ENCODE measurements at places on chromosomes 7 and 10.

- no peak for DNase-seq
These were observed 959.4 kb downstream of the PCDH15 start for GRCh38 chr10:53841483-53842145.

DNA sequence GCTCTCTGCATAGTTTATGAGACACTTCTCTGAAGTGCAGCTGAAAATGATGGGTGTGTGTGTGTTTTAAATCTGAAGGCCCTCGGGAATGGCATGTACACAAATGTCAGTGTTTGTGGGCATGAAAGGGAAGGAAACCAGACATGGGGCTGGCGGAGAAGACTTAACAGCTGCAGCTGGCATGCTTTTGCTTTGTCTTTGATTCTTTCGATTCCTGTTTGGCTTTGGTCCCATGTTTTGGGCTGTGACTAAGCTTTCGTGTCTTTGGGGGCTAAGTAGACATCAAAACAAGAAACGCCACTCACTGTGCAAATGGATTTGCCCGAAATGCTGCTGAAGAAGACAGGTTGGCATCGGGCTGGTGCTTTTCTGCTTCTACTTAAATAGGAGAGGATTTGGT, 179.3 kb downstream of the PFKFB3 start:
- DNase-seq = peak; percentile 3

GRCh38 chr7:91657483-91658071, 222.9 kb downstream of the MTERF1 start:
- no peak for DNase-seq

- DNase-seq = no peak
These were observed 519.2 kb downstream of the TFEC start for GRCh38 chr7:115511330-115511729.

GRCh38 chr7:158055726-158056510, 531.7 kb downstream of the PTPRN2 start:
- no peak for DNase-seq

- no peak for DNase-seq
These were observed 19.4 kb upstream of the SGCE start for GRCh38 chr7:94675356-94675755.

DNA sequence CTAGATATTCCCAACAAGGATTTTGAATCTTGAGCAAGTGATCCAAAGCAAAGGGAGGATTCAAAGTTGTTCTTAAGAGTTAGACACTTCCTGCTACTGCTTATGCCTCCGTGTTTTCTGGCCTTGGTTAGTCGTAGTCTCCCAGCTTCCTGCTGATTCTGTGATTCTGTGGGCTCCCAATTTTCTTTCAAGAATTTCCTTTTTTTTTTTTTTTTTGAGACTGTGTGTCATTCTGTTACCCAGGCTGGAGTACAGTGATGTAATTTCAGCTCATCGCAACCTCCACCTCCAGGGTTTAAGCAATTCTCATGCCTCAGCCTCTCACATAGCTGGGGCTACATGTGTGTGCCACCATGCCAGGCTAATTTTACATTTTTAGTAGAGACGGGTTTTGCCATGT, 4.4 kb upstream of the ITGB8 start:
- no peak for DNase-seq

DNA sequence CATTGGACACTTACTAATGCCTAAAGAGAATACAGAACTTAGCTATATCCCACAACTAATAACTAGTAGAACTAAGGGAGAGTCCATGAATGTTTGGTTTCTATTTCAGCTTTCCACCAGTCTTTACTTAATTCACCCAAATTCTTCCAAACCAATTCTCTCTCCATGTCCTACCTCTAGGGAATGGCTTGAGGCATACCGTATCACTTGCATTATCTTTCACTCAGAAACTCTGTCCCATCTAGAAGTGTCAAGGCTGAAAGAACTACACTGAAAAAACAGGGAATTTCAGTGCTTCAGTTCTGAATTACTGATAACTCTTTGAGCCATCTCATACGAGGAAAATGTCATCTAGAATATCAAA, 758 bp downstream of the TMEM168 start:
- no peak for DNase-seq

GRCh38 chr7:54897891-54898290, 120.9 kb upstream of the EGFR start:
- no peak for DNase-seq

DNA sequence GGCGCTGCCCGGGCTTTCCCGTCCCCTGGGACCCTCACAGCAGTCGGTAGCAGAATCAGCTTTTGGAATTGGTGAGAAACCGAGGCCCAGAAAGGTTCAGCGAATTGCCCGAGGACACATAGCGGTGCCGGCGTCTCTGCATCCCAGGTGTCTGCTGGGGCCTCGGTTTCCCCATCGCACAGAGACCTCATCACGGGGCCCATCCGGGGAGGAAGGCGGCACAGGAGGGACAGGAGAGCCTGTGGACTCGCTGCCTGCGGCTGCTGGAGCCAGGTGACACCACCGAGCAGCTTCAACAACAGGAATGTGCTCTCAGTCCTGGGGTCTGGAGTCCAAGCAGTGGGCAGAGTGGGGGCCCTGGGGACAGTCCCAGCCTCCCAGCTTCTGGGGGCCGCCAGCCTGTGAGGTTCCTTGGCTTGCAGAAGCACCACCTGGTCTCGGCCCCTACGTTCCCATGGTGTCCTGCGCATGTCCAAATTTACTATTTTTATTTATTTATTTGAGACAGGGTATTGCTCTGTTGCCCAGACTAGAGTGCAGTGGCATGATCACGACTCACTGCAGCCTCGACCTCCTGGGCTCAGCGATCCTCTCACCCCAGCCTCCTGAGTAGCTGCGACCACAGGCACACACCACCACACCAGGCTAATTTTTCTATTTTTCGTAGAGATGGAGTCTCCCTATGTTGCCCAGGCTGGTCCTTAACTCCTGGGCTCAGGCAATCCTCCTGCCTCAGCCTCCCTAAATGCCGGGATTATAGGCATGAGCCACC, 539 bp upstream of the COX19 start:
- DNase-seq = no peak

GRCh38 chr7:103605640-103606039, 159.6 kb upstream of the SLC26A5 start:
- no peak for DNase-seq

GRCh38 chr7:110075450-110075849, 1015.5 kb upstream of the LRRN3 start:
- no peak for DNase-seq

DNA sequence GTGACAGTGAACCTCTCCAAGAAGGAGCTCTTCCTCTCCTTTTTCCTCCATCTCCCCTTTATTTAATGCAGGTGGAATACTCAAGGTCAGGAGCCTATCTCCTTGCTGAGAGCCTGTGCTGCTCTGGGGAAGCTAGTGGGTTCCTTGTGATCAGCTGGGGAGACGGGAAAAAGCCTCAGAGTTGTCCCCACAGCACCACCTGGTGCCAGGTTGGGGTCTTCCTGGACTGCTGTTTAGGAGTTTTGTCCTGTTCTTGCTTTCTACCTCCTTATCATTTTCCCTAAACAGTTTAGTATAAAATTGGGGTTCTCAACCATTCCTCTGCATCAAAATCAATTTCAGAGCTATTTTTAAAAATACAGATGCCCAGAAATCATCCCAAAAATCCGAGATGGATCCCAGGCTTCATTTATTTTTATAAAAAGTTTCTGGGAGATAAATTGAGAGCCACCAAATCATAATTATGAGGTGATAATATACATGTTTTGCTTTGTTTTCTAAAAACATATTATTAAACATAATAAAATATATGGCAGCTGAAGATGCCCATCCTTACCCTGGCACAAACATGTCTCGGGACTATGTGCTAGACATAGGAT, 44.3 kb downstream of the MACC1 start:
- DNase-seq = no peak

GRCh38 chr7:130758429-130759056, 24.5 kb upstream of the KLF14 start:
- no peak for DNase-seq

- no peak for DNase-seq
These were observed 236.4 kb upstream of the GRM3 start for GRCh38 chr7:86407291-86407690.

GRCh38 chr10:76141376-76141775, 710.0 kb downstream of the LRMDA start:
- no peak for DNase-seq

- DNase-seq = no peak
These were observed 543.8 kb downstream of the ARL4A start for GRCh38 chr7:13231216-13231615.

- no peak for DNase-seq
These were observed 76.6 kb downstream of the EBF3 start for GRCh38 chr10:129887381-129887905.

DNA sequence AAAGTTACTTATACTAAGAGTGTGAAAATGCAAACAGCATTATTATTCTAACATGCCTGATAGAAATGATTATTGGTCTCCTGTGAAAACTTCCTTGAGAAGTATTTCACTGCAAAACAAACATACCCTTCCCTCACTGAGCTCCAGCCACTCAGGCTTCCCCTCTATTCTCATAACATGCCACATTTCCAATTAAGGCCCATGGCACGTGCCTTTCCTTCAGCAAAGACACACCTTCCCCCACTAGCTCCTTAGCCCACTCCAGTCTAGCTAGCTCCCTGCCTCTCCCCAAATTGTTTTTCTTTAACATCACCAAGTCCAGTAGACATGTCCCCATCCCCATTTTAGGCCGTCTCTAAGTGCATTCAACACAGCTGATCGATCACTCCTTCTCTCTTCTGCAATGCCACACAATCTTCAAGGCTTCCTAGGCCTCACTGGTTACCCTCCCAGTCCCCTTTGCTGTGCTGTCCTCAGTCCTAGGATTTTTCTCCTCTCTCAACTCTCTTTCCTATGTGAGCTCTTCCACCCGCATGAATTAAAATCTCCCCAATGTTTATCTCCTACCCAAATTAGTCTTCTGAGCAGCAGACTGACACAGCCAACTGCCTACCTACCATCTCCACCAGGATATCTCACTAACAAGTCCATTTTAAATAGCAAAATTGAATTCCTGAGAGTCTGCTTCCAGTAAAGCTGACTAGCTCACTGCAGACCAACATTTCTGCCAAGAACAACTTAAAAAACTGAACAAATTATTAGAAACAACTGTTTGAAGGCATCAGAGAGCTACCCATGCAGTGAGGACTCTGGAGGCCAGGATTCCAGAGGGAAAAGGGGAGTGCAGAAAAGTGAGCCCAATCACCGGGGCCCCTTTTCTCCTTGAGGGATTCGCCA, 11.9 kb downstream of the CYTH3 start:
- no peak for DNase-seq

DNA sequence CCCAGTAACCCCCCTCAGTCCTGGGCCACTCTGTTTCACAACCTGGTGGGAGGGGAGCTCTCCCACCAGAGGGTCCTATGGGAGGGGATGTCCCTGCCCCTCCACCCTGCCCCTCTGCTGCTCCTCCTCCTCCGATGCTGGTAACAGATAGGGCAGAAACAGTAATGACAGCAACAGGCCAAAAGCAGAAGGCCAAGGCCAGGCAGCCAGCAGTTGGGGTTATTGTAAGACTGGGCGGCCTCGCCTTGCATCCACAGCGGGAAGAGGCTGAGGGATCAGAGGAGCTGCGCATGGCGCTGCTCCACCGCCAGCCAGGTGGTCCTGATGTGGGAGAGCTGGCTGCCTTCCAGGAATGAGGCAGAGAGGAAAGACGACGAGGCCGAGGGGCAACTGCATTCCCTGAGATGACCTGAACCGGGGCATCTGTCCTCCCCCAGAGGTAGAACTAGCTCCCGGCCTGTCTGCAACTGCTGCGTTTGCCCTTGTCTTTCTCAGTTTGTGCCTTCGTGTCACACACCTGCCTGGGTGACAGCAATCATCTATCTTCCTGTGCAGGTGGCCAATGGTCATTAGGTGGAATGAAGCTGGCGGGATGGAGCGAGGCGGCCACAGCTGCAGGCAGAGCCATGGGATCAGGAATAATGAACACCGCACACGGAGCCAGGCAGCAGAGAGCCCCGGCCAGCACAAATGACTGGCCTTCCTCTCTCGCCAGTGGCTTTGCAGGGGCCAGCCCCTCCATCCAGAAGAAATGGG, 54.0 kb upstream of the CACUL1 start:
- DNase-seq = no peak

DNA sequence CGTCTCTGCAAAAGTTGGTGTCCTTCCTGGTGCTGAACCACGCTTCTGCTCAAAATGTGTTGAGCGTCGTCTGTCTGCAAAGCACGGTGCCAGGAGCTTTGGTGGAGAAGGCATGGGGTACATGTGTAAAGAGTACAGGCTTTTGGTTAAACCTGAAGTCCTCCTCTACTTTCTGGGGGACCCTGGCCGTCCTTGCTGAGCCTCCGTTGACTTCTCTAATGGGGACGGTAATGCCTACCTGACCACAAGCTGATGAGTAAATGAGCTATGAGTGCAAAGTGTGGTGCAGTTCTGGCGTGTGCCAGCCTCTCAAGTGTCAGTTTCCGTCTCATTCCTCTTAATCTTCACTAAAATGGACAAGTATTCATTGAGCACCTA, 527 bp upstream of the HERPUD2 start:
- DNase-seq = no peak

- DNase-seq = no peak
These were observed 45.6 kb upstream of the TES start for GRCh38 chr7:116164552-116165306.

DNA sequence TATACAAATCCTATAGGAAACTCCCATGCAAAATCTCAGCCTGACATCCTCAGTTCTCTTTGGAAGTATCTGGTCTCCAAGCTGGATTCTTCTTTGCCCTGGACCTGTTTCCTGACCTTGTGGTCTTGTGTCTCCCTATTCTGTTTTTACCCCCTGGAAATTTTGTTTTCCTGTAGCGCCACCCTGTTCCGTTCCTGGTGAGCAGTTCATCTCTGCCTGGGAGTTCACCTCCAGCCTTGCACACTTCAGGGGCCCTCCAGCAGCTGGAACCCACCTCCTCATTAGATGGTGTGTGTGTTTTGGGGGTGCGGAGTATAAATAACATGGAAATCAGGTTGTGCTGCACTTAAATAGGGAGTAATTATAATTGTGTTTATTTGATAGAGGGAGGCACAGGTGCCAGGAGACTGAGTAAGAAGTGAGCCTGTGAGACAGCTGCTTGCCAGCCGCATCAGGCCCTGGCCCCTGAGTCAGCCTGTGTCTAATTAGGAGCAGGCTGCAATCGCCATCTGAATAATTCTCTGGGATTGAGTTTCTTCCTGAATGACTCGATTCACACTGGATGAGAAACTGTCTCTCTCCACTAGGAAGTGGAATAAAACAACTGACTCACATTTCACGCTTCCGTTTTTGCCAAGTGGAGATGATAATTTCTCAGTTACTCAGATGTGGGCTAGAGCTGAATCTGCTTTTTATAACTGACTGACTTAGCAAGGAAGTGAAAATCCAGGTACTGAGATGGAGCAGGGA, 69.4 kb upstream of the HECTD2 start:
- no peak for DNase-seq

GRCh38 chr10:80487421-80487785, 33.3 kb downstream of the TSPAN14 start:
- no peak for DNase-seq

All from T follicular helper cell (primary cell).